Activated naive CD4-positive, alpha-beta T cell treated with Interleukin-2 at 50 U/mL for 16 hours (primary cell): ENCODE measurements at places on chromosomes 5 and 9.
A peak's percentile ranks its signal among the peaks of the same experiment; 100 is the strongest.

DNA sequence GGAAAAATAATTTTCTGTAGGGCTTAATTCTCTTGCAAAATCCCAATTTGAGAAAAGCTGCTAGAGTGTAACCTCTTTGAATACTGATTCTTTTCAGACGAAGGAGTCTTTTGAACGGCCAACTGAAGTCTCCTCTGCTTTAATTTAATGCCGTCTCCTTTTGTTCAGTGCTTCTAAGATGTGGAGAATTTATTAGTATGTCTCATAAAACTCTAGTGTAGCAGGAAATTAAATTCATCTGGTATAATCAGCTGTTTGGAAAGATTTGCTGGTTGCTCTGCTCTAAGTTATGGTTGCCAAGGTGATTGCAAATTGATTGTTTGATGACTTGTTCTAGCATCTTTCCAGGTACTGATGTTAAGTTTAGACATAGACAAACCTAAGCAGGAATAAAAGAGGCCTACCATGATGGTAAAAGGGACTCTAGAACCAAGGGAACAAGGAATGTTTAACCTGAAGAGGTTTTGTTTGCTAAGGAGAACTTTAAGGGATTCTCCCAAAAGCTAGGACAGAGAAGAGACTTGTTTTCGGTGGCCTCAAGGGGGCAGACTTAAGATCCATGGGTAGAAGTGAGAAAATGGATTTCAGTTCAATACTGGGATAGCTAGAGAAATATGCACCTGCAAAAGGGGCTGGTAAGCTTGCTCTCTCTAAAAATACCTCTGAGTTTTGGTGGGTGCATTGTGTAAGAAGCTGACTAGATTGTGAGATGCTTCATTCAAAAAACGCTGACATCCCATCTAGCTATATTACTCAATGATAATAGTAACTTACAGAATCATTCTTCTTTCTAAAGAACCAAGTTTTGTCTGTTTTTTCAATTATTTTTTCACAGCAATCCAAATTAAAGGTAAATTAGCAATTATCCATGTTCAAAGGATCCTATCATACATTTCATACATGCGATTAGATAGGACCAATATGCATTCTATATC lies 5.7 kb upstream of the ADRB2 start:
- DNase-seq, result no peak

- no peak for DNase-seq
Measured at GRCh38 chr5:95070453-95070852, 214.4 kb downstream of the MCTP1 start.

DNA sequence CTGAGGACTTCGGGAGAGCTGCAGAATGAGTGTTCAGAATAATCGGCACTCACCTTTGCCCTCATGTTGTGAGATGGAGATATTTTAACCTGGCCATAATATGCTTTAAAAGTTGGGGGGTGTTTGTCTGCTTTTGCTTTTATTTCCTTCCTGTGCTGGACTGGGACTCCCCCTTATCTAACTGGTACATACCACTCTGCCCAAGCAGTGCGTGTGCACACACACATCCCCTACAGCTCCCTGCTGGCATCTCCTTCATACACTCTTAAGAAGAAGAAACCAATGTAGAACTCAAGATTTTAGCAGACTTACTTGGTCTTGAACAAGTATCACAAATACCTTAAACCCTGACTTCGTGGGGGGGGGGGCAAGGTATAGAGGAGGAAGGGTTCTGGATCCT lies 146.2 kb upstream of the DMRT1 start:
- no peak for DNase-seq

GRCh38 chr5:138489683-138490061 lies 24.4 kb downstream of the EGR1 start:
- no peak for DNase-seq

DNA sequence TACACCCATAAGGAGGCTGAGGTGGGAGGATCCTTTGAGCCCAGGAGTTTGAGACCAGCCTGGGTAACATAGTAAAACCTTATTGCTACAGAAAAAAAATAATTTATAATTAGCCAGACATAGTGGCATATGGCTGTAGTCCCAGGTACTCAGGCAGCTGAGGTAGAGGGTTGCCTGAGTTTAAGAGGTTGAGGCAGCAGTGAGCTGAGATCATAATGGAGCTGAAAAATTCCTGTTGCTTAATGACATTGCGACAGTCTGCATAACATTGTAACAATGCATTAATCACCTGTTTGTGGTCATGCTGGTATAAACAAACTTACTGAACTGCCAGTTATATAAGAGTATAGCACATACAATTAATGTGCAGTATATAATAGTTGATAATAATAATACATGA lies 214.2 kb downstream of the TRIM32 start:
- no peak for DNase-seq

DNA sequence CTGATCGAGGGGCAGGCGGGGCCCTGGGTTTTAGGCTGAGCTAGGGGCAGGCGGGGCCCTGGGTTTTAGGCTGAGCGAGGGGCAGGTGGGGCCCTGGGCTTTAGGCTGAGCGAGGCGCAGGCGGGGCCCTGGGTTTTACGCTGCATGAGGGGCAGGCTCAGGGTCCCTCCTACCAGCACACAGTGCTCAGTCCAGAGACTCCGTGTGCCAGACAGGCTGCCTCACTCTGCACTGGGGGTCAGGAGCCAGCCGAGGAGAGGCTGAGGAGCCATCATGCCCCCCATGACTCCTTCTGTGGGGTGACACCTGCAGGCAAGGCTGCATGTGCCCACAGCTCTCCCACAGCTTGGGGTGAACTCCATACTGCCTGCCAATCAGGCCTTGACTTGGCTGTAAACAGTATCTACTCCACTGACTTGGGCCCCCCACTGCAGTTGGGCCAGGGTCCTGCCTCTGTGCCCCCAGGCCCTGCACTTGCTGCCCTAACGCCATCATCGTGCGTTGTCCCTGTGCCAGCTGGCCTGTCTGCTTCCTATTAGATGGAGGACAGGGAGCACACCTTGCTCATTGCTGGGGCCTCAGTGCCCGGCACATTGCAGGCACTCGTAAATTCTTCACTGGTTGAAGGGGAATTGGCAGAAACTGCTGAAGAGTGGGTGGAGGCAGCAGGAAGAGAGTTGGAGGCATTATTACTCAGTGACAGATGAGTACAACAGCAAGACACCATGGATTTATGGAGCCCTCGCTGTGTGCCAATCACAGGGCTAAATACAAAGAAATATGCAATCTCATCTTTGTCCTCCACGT lies 78.6 kb downstream of the AMBP start:
- DNase-seq, result no peak

DNA sequence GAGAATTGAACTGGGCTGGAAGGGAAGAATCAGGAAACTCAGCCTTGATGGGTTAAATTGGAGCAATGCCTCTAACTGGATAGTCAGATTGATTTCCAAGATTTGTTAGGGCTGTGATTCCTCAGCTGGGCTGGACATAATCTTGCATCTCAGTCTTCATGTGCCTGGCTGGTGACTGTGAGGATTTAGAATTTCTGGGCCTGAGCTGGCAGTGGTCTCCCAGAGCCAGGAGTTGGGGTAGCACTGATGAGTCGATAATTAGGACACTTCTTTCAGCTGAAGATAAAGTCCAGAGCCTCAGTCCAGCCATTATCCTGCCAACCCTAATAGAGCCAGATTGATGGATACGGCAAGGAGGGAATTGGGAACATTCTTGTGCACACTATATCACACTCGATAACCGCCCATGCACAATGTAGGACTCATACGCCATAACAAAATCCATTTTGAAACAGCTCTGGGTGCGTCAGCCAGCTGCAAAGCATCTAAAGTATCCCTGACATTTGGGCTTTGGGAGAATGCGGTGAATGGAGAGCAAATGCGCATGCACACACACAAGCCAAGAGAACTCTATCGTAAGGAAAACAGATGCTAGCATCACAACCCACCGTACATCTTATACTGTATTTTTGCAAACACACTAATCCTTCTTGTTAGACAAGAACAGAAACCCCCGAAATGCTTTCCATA lies 405.1 kb upstream of the KLF4 start:
- no peak for DNase-seq

DNA sequence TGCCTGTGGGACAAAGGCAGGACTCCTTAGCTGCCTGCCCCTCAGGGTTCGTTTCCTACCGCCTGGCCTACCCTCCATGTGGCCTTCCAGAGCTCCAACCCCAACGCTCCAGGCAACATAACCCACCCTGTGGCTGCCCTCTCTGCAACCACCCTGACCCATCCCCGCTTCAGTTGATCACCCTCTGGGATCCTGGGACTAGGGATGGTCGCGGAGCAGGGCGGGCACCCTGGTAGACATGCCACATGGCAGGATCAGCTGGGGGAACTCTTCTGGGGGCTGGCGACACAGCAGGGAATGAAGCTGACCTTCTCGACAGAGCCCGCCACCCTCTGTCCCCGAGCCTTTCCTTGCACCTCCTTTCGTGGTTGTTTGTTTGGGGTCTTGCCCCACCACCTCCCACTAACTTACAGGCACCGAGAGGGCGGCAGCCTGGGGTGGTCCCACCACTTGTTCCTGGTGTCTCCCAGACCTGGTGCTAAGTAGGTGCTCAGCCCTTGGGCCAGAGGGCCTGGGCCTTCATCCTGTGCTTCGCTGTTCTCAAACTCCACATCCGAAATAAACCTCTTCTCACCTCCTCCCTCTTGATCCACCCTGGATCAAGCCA lies 243.1 kb downstream of the PBX3 start:
- no peak for DNase-seq

DNA sequence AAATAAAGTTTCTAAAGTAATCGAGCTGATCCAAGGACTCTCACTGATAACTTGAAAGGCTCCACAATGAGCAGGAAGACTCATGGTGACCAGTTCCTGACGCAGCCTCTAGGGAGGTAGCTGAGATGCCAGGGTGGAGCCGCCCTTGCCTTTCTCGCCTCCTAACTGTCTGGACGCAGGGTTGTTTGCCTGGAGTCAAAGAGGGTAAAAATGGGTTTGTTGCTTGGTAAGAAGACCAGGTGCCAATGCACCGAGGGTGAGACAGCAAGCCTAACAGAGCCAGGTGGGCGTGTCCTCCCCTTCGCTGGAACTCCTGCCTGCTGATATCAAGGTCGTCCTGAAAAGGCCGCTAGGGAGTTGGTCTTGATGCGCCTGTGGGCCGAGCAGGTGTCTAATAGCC lies 48.6 kb upstream of the FCN1 start:
- DNase-seq, result no peak

- DNase-seq, result no peak
Measured at GRCh38 chr9:12014488-12014887, 678.7 kb upstream of the TYRP1 start.

- DNase-seq, result no peak
Measured at GRCh38 chr9:72199238-72199637, 50.0 kb downstream of the GDA start.

DNA sequence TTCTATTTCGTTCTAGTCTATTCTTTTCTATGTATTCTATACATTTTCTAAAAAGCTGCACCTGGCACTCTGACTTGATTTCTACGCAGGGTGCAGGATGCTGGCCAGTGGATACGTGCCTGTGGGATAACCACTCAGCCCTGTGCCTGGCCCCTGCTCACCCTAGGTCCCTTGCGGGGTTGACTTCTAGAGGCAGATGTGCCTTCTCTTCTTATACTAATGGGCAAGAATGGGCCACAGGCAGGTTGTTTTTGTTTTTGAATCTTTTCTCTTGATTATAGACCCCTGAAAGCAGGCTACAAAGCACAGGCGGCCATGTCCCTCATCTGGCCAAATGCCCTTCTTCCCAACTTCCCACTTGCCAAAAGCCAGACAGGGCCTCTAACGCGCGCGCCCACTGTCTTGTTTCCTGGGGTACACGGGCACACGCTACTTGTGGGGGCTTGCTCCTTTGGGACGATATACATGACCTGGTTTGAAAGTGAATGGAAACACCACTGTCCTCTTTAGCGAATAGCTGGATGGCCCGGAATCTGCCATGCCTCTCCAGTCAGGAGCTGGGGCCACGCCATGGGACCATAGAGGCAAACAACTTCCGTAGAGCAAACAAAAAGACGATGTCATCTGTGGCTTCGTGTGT lies 162.7 kb upstream of the IRX2 start:
- DNase-seq, result no peak

- no peak for DNase-seq
Measured at GRCh38 chr5:111934511-111934910, 177.5 kb upstream of the NREP start.

GRCh38 chr9:111920531-111920930 lies 23.9 kb downstream of the UGCG start:
- no peak for DNase-seq

DNA sequence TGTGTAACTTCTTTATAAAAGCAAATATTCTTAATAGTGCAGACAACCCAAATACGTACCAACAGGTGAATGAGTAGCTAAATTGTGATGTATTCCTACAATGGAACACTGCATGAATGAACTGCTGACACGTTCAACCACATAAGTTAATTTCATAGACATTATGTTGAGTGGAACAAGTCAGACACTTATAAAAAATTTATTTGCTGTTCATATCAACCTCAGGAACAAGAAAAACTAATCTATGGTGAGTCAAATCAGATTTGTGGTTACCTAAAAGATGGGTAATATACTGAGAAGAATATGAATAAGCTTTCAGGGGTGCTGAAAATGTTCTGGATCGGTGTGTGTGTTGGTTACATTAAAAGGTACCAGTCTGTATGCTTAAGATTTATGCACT lies 35.7 kb downstream of the INVS start:
- no peak for DNase-seq

DNA sequence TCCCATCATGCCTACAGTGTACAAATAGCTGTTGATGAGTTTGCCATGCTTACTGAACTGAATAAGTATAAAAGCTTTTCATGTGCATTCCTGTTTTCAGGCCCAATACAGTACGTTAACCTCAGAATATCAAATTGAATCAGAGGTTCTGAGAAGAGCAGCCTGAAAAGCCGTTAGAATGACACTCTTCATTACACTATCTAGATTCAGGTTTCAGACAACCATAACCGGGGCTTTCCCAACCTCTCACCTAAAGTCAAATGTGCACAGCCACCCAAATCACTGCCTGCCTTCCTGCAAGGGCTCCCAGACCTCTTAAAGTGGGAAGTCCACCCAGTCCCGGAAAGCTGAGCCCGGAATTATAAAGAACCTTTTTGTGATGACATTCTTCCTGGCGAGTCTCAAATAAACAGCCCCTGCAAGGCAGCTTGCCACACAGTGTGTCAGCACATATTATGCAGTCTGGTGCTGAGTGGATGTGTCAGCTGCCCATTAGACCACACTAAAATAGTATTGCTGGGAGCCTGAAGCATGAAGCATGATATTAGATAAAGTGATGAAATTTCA lies 245.8 kb downstream of the TLE4 start:
- DNase-seq, result peak; percentile 2

GRCh38 chr9:130458804-130459067 lies 14.0 kb downstream of the ASS1 start:
- no peak for DNase-seq

DNA sequence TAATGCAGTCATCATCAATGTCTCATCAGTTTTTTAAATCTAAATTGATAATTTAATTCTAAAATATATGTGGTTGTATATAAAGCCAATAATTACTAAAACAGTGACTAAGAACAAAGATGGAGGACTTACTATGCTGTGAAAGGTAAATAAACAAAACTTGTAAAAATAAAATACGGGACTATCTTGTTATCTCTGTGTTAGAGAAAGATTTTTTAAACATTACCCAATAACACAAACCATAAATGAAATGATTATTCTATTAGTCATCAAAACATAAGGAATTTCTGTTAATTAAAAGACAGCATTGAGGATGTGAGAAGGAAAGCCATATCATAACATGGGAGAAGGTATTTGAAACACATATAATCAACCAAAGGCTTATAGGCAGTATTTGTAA lies 226.2 kb upstream of the SMC2 start:
- DNase-seq, result no peak

- DNase-seq, result no peak
Measured at GRCh38 chr5:163509291-163509951, 4.0 kb downstream of the MAT2B start.
